Endothelial cell of coronary artery (primary cell): ENCODE measurements at places on chromosomes 1 and 21. TPM values are rescaled to one million over a fixed set of nuclear protein-coding genes. Genes with fewer than 3 reads are reported as not detected.

CFAP141 gene
- total RNA-seq, result not detected in 2 replicates

GREM2 gene
- total RNA-seq, result not detected in 2 replicates

ZBTB17 gene
- total RNA-seq, result 54.6 and 64.3 TPM in 2 replicates

KRTAP19-4 gene
- total RNA-seq, result not detected in 2 replicates

CYP2J2 gene
- total RNA-seq, result 0.09 TPM in 1 of 2 replicates, not detected in the other

KIF17 gene
- 0.54 and 1.4 TPM in 2 replicates for total RNA-seq

GJA9 gene
- total RNA-seq, result not detected in 2 replicates

PDE9A gene
- 0.18 and 0.38 TPM in 2 replicates for total RNA-seq

ISG15 gene
- 135 and 185 TPM in 2 replicates for total RNA-seq

ZSCAN20 gene
- 6.9 and 9.7 TPM in 2 replicates for total RNA-seq

ATP1A1 gene
- 214 and 219 TPM in 2 replicates for total RNA-seq
